WERI-Rb-1 (cell line): ENCODE measurements at places on chromosomes 7 and 10.

- no peak for DNase-seq
Measured at GRCh38 chr10:38054361-38054797, 39.8 kb upstream of the ZNF37A start.

DNA sequence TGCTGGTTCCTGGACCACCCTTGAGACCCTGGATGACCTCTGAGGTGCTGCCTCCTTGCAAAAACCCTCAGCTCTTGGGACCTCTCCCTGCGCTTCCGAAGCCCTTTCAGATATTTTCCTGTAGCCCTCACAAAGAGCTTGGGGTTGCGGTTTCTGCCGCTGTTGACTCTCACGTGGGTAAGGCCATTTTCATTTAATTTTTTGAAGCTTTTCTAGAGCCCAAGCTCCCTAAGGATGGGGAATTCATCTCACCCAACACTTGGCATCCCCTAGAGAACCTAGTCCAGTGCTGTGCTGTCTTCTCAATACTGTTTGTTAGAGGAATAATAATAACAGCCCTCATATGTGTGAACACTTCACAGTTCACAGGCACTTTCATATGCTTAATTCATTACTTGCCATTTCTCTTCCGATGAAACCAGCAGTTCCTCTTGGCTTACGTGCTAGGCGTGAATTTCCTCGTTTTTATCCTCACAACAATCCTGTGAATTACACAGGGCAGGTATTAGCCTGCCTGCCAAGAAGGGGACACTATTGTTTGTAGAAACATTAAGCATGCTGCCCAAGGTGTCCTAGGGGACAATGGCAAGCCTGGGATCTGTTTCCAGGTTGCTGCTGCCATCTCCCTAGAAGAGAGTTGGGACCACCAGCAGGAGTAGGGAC is 71.6 kb upstream of the CTBP2 start:
- DNase-seq, result no peak

- DNase-seq, result no peak
Measured at GRCh38 chr7:1021931-1022330, 22.4 kb upstream of the GPR146 start.

- no peak for DNase-seq
Measured at GRCh38 chr7:23469150-23469960, 936 bp downstream of the IGF2BP3 start.

GRCh38 chr10:35699848-35700486 is 57.9 kb upstream of the FZD8 start:
- DNase-seq, result no peak

DNA sequence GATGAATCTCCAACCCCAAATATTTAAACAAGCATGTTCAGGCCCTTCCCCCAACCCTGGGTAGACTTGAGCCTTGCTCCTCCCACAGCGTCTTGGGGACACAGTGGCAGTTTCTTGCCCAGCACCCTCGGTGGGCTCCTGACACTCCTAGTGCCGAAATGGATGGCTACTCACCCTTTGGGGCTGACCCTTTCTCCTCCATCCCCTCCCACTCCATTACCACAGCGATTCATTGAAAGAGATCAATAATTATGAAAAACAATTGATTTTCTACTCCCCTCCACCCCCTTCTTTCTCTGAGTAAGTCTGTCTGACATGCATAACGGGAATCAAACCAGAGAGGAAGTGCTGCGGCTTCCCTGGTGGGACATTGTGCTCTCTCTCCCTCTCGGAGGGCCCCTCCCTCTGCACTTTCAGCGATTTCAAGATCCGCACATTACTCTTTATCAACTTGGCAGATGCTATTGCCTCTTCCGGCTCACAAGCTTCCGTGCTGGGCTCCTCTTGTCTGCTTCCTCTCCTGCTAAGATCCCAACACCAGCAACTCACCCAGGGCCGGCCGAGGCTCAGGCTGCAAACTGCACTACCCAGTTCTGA is 79.0 kb upstream of the PLXNA4 start:
- no peak for DNase-seq

DNA sequence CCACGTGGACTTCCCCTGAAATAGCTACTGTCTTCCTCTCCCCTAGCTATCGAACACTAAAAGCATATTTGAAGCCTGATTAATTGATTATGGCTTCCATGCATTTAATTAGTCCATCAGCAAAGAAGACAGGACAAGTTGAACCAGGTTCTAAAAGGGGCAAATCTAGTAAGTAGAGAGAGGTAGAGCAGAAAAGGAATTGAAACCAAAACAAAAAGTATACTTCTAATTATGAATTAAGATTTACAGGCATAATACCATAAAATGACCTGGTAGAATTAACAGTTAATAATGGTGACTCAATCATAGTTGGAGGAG is 393 bp upstream of the DNAJC1 start:
- DNase-seq, result no peak

DNA sequence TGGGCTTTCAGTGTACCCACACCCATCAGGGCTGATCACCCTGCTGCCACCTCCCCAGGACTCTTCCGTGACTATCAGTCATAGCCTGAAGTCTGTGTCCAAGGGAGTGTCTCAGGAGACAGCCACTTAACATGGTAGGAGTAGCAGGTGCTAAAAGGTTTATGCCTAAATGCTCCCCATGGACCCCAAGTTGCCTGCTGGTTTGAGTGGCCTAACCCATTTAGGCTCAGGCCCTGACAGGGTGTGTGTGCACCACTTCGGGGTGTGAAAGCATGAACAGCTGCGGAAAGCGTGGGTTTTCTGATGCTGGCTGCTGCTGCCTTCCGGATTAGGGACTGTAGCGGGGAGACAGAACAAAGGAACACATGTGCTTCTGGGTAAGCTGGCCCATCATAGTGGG is 93.2 kb upstream of the SAMD8 start:
- no peak for DNase-seq

DNA sequence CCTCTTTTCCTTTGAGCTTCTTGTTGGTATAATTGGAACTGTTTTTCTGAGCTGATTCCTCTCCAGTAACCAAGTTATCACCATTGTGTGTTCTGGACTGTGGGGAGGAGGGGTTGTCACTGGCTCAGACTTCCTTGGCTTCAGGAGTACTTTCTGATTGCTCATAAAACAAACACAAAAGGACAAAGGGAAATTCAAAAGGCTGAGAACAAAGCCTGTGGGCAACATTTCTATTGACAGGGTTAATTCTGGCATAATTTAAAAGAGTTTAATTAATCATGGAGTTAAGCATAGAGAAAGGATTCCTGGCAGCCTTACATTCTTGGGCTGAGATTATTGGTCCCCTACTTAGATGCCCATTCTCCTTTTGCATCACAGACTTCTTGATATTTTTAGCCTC is 222.9 kb upstream of the KMT2E start:
- no peak for DNase-seq

DNA sequence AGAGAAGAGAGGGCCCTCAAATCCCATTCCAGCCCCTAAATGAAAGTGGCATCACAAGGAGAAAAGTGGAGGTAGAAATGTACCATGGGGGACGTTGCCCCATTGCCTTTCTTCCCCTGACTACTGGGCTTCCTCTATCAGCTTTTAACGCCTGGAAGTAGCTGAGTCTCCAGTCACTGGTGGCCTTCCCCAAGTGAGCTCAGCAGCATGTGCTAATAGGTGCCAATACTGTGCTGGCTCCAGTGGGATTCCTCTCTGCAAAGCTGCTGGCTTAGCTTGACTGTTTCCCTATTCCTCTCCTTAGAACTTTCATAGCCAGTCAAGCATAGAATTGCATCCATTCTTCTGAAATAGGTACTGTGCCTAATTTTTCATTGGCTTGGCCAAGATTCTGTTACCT is 32.6 kb downstream of the LRRC4 start:
- DNase-seq, result no peak

DNA sequence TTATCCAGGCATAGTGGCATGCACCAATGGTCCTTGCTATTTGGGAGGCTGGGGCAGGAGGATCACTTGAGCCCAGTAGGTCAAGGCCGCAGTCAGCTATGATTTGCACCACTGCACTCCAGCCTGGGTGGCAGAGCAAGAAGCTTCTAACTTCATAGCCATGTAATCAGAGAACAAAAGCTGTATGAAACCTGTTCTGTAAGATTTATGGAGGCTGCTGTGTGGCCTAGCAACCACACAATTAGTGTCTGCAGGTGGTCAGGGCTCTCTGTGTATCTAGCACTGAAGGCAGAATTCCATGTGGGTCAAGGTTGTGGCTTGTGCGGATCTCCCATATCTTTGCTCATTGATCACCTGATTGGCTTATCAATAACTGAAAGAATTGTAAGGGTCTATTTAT is 221.5 kb upstream of the FOXK1 start:
- no peak for DNase-seq

DNA sequence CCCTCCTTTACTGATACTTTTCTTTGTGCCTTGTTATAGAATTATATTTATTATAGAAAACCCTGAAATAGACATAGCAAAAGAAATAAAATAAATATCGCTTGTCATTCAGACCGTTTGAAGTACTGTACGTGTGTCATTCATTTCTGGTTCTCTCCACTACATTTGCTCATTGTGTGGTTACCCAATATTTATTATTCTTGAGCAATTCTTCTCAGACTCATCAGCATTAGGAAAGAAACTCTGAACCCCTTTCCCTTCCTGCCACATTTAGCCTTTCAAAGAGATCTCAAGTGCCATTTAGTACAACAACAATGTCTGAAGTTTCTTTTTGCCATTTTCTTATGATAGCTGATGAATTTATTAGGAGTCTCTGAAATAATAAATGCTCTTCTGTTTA is 154.1 kb downstream of the KIAA1217 start:
- DNase-seq, result no peak

DNA sequence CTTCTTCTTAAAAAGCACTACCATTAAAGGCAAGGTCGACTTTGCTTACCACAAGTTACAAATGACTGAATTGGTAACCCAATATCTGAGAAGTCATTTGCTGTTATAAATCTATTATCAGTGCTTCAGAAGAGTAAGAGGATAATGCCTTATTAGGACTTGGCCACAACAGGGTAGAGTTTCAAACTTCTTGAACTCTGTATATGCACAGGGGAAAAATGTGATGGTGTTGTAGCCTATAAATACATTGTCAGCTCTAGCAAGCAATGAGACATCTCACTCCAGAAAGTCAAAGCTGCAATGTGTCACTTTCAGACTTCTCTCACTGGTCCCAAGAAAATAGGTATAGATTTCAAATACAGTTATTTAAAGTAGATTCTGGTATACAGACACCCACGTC is 9.3 kb downstream of the TFEC start:
- no peak for DNase-seq

GRCh38 chr7:57274535-57275283 is 142.5 kb upstream of the ZNF479 start:
- no peak for DNase-seq

DNA sequence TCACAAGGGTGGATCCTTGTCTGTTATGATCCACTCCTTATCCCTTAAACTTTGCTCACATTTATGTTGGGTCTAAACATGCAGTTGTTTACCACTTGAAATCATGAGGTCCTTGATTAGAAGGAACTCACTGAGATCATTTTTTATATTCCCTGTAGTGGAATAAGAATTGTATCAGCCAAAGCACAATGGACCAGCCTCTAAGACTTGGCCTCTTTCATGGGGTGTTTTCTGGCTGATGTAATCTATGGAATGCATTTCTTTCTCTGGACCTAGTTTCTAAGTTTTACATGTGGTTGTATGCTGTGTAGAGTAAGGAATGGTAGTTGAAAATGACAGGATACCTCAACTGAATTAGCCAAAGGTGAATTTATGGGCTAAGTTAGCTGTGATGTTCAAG is 376.6 kb downstream of the SORCS3 start:
- no peak for DNase-seq

DNA sequence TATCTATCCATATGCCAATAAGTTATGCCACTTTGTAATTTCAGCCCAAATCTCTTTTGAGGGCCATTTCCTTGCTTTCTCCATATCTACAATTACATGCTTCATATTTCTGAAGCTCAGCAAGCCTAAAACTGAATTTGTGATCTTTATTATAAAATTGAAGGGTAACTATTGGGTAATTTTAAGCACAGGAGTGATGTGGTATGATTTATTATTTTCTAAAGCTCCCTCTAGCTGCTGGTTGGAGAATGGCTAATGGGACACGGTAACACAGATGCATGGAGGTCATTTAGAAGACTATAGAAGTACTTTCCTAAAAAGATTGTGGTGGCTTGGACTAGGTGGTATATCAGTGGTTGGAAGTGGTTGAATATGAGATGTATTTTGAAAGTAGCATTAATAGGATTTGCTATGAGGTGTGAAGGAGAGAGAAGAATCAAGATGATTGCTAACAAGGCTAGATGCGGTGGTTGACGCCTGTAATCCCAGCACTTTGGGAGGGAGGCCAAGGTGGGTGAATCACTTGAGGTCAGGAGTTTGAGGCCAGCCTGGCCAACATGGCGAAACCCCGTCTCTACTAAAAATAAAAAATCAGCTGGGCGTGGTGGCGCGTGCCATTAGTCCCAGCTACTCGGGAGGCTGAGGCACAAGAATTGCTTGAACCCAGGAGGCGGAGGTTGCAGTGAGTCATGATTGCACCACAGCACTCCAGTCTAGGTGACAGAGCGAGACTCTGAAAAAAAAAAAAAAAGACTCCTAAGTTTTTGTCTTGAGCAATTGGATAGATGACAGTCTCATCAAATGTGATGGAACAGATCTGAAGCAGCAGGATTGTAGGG is 13.9 kb downstream of the KLHDC10 start:
- DNase-seq, result no peak

- no peak for DNase-seq
Measured at GRCh38 chr10:86090807-86091206, 275.8 kb downstream of the GRID1 start.
